ENCODE measurements at places on chromosomes 5 and 9.

DNA sequence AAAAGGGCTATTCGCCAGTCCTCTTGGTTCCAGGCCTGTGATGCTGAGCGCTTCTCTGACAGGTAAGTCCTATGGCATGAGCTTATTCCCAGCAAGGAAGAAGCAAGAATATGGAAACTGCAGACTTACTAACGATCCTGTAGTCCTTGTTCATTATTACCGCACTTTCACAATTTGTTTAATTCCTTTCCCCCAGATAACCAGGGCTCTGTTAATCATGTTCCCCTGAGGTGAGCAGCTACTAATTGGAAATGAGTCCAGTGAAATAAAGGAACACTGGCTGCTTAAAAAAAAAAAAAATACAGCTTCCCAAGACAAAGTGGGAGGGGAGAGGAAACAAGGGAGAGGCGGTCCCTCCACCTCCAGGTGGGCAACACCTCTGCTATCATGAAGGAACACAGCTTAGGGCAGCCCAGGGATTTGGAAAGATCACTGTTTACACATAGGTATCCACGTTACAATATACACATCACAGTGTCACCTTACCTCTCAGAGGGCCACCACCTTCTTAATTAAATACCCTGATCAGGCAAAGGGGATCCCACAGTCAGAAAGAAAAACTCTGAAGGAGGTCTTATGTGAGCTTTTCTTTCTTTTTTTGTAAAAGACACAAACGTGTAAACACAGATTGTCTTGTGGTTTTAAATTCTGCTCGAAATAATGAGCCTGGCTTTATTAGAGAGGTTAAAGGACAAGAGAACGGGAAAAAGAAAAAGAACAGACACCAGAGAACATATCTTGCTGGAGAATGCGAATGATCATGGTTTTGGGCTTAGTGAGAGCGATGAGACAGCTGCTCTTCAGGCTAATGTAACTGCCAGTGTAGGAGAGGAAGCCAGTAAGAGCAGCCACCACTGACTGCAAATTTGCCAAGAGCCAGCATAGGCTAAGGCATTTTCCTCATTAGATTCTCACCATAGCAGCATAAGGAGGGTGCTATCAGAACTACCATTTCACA, 258.6 kb downstream of the CRB2 start:
- DNase-seq, result no peak

- no peak for DNase-seq
Measured at GRCh38 chr5:176908675-176909368, 9.7 kb upstream of the HK3 start.

DNA sequence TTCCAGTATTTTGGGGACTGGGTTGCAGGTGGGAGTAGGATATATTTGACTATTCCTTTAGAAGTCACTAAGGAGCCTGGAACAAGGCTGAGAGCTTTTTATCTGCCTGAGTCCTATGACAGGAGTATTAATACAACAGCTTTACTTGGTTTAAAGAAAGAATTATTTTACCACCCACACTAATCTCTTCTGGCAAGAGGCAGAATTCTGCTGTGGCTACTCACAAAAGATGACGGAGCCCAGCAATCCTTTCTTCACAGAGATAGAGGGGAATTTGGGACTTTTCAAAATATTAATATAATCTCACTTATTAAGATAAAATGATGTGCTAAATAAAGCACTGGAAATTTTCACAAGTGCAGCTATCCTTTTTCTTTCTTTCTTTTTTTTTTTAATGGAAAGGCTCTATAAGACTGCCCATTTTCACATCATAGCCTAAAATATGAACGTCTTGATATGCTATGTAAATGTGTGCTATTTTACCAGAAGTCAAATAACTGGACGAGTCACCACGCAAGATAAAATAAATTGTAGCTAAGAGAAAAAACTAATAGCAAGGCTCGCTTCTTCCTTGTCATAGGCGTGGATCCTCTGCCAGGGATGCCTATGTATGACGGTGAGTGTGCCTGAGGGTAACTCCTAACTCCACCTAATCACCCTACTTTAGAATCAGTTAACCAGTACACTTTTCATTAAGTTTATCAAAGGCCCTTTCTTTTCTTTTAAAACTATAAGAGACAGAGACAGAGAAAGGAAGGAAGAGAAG, 76.3 kb downstream of the ZNF608 start:
- no peak for DNase-seq

- no peak for DNase-seq
Measured at GRCh38 chr5:56123531-56124243, 109.4 kb downstream of the ANKRD55 start.

- DNase-seq, result no peak
Measured at GRCh38 chr9:14098486-14099180, 215.3 kb downstream of the NFIB start.
